ENCODE measurements at places on chromosomes 4 and X. TPM values are rescaled to one million over a fixed set of nuclear protein-coding genes. Genes with fewer than 3 reads are reported as not detected.

- DNase-seq, result peak; percentile 59
Observed at GRCh38 chr4:38782452-38783108, at the start of gene TLR10. TSS of gene TLR10 (minus strand) at chr4:38782990. CDS start at chr4:38775590, 7,400 bp downstream.

DNA sequence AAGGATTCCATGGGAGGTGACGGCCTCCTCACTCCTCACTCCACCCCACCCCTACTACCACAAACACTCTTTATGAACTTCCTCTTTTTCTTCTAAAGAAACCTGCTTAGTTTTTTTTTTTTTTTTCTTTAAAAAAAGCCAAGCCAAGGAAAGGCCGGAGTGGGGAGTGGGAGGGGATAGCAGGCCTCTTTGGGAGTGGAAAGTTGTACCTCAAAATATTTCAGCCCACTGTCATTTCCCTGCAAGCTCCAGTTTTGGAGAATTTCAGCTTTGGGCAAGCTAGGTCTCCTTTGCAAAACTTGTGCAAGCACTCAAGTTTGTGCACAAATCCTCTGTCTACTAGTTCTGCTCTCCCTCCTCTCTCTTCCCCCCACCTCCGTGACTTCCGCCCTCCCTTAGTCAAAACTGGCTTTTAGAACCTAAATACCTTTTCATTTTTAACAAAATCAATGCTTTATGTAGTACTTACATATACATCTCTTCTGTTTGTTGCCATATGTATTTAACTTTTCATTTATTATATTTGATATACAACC, 512 bp upstream of the ANTXR2 start:
- no peak for DNase-seq

DNA sequence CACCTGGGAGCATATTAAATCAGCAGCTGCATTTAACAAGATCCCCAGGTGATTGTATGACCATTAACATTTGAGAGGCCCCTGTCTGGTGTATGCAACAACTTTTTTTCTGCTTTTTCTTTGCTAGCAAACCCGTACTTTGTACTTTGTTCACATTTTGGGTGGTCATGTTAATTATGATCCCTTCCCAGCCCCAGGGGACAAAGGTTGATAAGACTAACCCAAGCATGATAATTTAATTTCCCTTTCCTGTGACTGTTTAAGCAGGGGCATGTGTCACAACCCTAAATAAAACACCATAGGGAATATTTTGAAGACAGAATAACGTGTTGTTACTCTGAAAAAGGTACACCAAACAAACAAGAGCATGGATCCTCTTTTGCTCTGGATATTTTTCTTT, 332.0 kb downstream of the PCDH18 start:
- DNase-seq, result no peak

- DNase-seq, result peak; percentile 75
Observed at GRCh38 chr4:109164011-109164410, 138.4 kb downstream of the COL25A1 start.

- no peak for DNase-seq
Observed at GRCh38 chr4:138192113-138192512, 50.0 kb downstream of the SLC7A11 start.

Gene SLC10A6
- total RNA-seq, result 0.51 TPM

Data from fibroblast of lung (primary cell).